ENCODE measurements at places on chromosomes 16 and 17.

DNA sequence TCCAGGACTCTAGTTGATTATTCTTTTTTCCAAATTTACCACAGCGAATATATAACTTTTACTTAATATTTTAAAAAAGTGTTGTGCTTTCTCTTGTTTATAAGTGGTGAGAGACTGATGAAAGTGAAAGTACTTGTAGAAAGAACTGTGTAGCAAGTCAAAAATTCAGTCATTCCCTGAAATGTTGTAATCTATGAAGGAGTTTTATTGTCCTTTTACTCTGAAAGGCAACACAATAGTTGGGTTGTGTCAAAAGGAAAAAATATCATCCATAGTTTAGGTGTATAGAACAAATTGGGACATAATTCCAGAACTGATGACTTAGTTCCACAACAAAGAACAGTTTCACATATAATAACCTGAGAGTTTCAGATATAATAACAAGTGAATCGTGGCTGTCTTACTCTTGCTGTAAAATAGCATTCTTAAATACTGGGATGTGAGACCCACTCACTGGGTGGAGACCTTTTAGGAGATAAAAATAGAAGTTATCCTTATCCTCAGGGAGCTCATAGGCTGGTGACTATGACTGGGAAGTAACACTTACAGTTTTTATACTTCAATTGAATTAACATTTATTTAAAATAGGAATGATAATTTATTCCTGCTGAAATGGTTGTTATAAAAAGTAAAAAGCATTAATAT lies 20.6 kb downstream of the CYB5B start:
- DNase-seq, result no peak

DNA sequence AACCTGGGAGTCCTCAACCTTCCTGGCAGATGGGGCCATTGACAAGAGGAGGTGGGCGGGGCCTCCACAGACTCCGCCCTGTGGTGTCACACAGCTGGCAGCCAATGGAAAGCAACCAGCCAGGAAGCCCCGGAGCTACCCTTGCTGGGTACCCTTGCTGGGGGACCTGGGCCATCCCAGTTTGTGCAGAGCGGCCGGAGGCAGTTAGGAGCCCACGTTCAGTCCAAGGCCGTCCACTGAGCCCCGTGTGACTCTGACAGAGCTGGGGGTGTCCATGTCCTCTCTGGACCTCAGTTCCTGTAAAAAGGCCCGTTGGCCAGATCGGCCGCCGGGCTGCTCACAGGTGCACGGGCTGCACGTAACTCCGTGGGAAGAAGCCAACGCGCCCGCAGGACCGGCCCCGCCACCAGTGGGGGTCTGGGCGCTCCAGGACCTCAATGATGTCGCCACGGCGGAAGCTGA lies 17.1 kb upstream of the FAM83G start:
- DNase-seq, result peak; percentile 33

DNA sequence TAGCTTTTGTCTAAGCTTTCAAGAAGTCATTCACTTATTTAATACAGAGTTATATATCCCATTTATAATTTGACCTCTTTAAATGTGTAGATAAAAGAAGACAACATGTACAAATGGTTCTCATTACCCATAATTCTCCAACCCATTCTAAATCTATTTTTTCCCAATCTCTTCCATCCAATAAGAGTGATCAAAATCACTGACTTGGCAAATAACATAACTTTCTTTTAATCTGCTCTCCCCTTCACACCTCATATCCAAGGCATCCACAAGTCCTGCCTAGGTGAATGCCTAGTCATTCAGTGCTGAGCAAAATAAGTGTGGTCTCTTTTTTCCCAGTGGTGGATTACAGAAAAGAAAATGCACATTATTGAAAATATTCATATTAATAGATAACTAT lies 1231.1 kb downstream of the CDH11 start:
- no peak for DNase-seq

- no peak for DNase-seq
Observed at GRCh38 chr16:10988164-10988803, 43.9 kb downstream of the CLEC16A start.

- peak; percentile 73 for DNase-seq
Observed at GRCh38 chr16:1413684-1414531, 596 bp downstream of the UNKL start.

DNA sequence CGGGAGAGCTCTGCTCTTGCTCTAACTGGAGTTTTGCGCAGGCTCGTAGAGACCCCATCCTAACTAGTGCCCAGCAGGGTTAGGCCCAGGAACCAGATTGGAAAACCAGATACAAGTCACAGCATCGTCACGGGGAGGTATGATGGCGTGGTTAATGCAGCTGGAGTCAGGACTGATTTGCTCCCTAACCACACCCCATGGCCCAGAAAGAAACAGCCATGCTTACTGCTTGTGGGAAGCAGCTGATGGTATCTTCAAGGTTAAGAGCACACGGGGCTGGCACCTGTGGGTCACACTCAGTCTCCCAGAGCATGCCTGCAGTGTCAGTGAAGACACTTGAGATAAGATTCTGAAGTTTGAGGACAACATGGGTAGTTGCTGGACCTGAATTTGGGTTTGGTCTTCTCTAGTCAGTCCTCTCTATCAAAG lies 60.2 kb downstream of the WIPI1 start:
- no peak for DNase-seq

- no peak for DNase-seq
Observed at GRCh38 chr16:79267781-79268180, 332.8 kb downstream of the MAF start.

- DNase-seq, result no peak
Observed at GRCh38 chr16:73365016-73365551, 317.2 kb upstream of the ZFHX3 start.

GRCh38 chr16:49486400-49486799 lies 112.8 kb downstream of the C16orf78 start:
- peak; percentile 11 for DNase-seq

GRCh38 chr17:74659889-74660288 lies 36.4 kb upstream of the CD300E start:
- DNase-seq, result no peak

- DNase-seq, result peak; percentile 35
Observed at GRCh38 chr17:1137465-1137894, 42.3 kb downstream of the ABR start.

DNA sequence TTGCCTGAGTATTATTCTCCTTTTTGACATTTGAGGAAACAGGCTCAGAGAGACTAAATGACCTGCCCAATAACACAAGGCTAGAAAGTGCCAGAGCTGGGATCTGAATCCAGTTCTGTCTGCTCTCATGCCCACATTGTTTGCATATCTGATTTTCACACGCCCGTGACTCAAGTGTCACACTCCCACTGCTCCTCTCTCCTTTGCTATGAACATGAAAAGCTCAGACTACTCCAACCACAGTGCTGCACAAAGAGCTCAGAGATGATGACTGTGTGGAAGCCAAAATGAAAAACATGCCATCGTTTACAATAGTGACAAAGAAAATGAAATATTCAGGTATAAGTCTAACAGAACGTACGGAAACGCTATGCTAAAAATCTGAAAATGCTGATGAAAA lies 107.9 kb downstream of the SMG6 start:
- no peak for DNase-seq

- DNase-seq, result no peak
Observed at GRCh38 chr16:78562650-78563049, 463.2 kb downstream of the WWOX start.

DNA sequence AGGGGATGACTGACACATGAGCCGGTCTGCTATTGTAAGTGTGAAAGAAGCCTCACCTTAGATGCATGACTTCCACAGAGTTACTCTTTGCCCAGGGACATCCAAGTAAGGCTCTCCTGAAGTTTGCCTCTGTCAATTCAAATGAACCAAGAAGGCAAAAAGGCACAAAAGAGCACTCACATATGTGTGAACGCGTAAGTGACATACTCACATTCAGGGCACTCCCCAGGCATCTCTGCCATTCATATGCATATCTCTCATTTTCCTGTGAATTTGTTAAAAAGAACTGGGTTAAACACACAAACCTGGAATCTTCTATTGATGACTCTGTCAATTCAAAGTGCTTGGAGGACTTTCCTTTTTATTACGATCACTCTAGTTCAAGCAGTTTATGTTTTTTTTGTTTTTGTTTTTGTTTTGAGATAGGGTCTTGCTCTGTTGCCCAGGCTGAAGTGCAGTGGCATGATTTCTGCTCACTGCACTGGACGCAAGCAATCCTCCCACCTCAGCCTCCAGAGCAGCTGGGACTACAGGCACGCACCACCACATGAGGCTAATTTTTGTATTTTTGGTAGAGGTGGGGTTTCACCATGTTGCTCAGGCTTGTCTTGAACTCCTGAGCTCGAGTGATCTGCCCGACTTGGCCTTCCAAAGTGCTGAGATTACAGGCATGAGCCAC lies 49.4 kb downstream of the DUSP14 start:
- DNase-seq, result no peak

DNA sequence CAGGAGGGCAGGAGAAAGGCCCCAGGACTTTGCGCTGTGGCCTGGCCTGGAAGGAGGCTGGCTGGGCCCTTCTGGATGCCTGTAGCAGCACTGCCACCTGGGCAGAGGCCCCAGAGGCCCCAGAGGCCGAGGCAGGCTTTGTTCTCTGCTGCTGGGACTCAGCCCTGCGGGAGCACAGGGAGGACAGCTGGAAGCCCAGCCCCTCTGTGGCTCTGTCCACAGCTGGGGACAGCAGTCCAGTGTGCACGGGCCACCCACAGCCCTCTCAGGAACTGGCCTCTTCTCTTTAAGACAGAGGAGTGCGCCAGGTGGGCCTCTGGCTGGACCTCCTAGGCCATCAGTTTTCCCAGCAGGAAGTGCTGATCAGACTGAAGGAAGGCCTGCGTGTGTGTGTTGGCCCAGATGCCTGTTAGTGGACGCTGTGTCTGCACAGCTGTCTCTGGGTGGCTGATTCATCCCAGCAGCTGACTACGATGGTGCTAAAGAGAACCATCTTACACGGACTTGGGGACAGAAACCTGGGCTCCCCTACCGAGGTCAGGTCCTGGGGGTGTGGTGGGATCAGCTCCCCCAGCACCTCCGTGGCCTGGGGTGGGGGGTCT lies 26.9 kb upstream of the ZNF750 start:
- DNase-seq, result no peak

DNA sequence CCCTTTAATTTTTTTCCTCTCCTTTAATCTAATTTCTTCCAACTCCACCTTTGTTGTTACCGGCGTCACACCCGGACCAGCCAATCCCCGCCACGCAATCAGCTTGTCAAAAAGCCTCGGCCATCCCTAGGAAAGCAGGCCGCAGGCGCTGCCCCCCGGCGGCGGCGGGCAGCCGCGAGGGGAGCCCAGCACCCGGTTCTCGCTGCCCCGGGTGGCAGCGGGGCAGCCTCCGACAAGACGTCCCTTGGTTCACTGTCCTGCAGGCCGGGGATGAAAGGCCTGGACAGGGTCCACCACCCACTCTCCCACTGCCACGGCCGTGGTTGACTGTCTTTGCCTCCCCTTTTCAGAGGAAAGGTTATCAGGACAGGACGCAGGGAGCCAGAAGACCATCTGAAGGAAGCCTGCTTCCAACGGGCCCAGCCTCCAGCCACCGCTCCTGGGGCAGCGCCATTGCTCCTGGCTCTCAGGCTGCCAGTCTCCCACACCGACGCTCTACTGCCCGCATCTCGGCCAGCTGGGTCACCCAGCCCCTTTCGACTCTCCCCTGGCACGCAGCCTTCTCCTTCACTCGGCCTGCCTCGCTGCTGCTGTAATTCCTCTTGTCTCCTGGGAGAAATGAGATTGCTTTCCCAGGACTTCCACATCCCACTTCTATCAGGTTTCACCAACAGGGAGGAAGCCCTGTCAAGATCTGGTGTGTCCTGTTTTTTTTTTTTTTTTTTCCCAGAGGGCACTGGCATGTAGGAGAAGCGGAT lies 2.8 kb upstream of the UBTF start:
- DNase-seq, result peak; percentile 59

DNA sequence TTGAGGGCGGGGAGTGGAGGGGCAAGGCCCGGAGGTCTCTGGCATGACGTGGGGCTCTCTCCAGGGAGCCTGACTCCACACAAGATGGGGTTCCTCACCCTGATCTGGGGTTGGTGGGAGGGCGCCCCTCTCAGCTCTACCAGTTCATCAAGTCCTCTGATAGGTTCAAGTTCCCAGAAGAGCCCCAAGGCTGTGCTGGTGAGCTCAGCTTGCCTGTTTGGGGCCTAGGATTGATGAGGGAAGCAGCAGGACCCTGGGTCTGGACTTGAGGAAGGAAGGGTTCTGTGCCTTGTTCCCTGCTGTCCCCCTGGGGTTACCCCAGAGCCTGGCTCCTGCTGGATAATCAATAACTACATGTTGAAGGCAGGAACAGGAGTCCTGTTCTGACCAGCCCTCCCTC lies 3.5 kb downstream of the MGAT5B start:
- DNase-seq, result no peak

- no peak for DNase-seq
Observed at GRCh38 chr16:19295393-19295792, 9.9 kb downstream of the CLEC19A start.
